ENCODE measurements at places on chromosomes 11 and 22.

DNA sequence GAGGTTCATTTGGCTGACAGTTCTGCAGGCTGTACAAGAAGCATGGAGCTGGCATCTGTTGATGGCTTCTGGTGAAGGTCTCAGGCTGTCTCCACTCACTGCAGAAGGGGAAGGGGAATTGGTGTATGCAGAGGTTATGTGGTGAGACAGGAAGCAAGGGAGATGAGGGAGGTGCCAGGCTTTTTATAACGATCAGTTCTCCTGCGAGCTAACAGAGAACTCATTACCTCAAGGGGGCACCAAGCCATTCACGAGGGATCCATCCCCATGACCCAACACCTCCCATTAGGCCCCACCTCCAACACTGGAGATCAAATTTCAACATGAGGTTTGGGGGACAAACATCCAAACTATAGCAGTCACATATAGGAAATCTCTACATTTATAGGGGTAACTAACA is 38.7 kb upstream of the E2F8 start:
- DNase-seq, result no peak

GRCh38 chr11:1071571-1072115 is 3.0 kb upstream of the MUC2 start:
- no peak for DNase-seq

GRCh38 chr11:61076506-61077304 is 25.6 kb upstream of the CD5 start:
- DNase-seq, result no peak

- DNase-seq, result no peak
Observed at GRCh38 chr22:44465563-44465962, 32.5 kb downstream of the RTL6 start.

GRCh38 chr22:36258701-36259614 is 6.0 kb downstream of the APOL1 start:
- no peak for DNase-seq

GRCh38 chr22:35478633-35479107 is 62.0 kb upstream of the RASD2 start:
- no peak for DNase-seq

DNA sequence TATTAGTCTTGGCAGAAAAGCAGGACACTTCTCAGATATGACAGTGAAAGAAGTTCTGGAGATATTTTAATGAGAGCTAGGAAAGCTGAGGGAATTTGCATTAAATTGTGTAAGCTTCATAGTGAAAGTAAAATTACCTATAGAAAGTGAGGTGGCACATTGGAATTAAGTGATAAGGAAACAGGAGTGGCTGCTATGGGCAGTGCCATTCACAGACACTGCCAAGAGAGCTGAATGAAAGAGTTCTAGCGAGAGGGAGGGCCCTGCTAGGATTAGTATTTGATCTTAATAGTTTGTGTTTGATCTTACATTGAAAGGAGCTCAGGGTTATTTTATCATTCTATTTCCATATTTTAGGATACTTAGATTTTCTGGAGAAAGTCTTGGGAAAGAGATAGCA is 351.9 kb downstream of the DDX10 start:
- DNase-seq, result no peak

- no peak for DNase-seq
Observed at GRCh38 chr22:42111798-42112197, 18.8 kb downstream of the CYP2D6 start.

- DNase-seq, result no peak
Observed at GRCh38 chr11:2912498-2912897, 16.7 kb downstream of the PHLDA2 start.

DNA sequence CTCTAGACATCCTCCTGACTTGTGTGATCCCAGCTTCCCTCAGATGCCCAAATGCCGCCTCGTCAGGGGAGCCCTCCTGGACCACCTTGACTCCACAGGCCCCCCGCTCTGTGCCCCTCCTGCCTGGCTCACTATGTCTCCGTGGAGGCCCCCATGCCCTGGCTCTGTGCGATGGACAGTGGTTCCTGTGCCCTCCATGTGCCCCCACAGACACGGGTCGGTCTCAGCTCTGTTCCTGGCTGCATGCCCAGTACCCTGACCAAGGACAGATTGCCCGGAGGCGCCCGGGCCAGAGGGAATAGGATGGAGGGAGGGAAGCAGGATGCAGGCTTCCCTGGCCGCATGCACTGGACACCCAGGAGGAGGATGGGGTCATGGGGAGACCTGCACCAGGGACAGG is 1274.6 kb downstream of the BRD1 start:
- DNase-seq, result no peak

- DNase-seq, result no peak
Observed at GRCh38 chr11:36065436-36065835, 121.6 kb downstream of the LDLRAD3 start.

- no peak for DNase-seq
Observed at GRCh38 chr22:35883031-35883620, 145.5 kb downstream of the RBFOX2 start.

DNA sequence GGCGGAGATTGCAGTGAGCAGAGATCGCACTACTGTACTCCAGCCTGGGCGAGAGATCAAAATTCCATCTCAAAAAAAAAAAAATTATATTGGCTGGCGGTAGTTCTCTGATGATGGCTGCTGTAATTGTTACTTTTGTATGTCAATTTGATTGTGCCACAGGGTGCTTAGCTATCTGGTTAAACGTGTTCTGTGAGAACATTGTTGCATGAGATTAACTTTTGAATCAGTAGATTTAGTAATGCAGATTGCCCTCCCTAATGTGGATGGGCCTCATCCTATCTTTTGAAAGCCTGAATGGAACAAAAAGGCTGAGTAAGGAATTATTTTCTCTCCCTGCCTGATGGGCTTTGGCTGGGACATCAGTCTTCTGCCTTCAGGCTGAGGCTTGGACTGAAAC is 654.2 kb downstream of the OPCML start:
- no peak for DNase-seq

GRCh38 chr11:7222619-7223018 is 29.1 kb upstream of the SYT9 start:
- no peak for DNase-seq

- DNase-seq, result no peak
Observed at GRCh38 chr11:6350486-6350885, 30.2 kb upstream of the CAVIN3 start.

GRCh38 chr22:26066534-26066933 is 102.7 kb upstream of the SEZ6L start:
- DNase-seq, result no peak

- DNase-seq, result no peak
Observed at GRCh38 chr22:43293655-43294392, 49.3 kb downstream of the SCUBE1 start.

DNA sequence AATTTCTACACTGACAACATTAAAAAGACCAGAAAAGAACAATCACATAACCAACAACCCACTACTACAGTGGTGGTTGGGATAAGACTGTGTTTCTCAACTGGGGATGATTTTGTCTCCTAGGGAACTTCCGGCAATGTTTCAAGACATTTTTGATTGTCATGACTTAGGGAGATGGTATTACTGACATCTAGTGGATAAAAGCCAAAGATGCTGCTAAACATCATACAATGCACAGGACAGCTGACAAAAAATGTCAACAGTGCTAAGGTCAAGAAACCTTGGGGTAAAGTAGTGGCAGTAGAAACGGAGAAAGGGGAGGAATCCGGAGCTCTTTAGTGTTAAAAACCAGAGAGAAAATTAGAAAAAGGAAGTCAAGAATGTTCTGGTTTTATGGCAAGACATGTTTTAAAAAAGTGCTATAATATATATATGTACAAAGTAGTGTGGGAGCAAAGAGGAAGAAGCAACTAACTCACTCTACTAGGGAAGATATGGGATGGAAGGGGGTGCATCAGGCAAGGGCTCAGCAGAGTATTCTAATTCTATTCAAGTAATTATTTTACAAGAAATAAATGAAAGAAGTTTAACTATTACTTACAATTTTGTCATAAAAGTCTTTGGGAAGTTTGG is 37.2 kb downstream of the CKAP5 start:
- no peak for DNase-seq

GRCh38 chr22:46145361-46145851 is 4.9 kb upstream of the PPARA start:
- DNase-seq, result no peak

- DNase-seq, result no peak
Observed at GRCh38 chr11:32141745-32142546, 51.1 kb downstream of the RCN1 start.

DNA sequence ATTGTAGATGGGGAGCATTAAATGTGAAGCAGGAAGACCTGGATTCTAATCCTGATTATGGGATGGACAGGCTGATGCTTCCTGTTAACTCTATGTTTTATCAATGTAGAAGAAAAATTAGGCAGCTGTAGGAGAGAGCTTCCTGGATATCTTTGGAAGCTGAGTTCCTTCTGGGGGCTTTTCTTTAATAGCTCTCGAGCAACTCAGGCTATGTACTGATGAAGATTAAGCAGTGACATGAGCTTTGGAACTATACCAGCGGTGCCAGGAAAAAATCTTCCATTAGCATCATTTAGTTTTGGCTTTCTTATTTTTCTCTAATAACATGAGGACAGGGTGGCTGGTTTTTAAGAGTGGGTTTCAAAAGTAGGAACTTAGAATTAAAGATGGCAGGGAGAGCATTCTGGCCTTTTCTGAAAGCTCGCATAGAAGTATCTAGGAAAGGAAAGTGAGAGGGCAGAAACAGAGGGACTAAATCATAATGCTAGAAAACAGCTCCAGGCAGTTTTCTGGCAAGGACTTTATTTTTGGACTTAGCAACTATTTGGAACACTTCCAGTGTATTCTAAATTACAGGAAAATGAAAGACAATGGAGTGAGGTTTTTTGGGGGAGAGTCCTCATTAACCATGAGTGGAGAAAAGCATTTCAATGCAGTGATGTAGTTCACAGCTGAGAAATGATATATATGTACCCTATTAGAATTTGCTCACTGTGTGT is 69.2 kb upstream of the RRM1 start:
- no peak for DNase-seq

GRCh38 chr11:116867619-116868018 is 30.2 kb upstream of the APOA1 start:
- no peak for DNase-seq

GRCh38 chr11:130721736-130722135 is 194.5 kb downstream of the SNX19 start:
- DNase-seq, result no peak

DNA sequence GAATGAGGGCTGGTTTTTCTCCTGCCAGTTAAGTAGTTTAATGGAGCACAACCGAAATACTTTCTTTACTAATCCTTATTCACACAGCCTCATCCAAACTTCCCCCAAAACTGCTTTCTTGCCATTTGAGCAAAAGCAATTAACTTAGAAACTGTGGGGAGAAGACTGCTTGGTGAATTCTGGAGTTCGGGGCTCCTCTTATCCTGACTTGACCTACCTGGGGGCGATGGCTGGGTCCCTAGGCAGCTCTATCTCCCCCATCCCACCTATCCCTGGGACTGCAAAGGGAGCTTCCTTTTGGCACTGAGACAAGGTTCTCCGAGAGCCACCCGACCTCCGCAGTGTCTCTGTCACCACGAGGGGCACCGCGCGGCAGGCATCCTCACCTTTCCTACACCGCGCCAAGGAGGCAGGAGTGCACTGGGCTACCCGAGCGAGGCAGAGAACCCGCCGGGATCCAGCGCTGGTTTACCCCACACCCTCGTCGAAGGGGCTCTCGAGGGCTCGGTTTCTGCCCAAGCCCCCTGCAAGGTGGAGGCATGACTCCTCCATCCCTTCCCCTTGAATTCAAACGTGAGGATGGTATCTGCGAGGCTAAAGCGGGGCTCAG is 759 bp downstream of the DESI1 start:
- DNase-seq, result no peak

DNA sequence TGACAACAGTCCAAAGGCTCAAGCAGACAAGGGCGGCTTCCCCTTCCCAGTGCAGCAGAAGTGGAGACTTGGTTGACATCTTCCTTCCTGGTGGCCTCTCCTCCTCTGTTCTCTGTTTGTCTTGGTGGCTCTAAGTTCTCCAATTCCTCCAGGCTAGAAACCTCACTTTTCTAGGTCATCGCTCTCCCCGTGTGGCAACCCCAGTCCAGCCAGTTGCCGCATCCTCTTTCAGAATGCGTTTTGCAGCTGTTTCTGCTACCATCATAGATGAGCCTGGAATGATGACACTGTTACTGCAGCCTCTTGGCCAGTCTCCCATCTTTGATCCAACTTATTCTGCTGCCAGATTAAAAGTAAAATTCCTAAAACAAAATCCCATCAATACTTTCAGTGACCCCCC is 201.5 kb downstream of the TRIM29 start:
- no peak for DNase-seq

DNA sequence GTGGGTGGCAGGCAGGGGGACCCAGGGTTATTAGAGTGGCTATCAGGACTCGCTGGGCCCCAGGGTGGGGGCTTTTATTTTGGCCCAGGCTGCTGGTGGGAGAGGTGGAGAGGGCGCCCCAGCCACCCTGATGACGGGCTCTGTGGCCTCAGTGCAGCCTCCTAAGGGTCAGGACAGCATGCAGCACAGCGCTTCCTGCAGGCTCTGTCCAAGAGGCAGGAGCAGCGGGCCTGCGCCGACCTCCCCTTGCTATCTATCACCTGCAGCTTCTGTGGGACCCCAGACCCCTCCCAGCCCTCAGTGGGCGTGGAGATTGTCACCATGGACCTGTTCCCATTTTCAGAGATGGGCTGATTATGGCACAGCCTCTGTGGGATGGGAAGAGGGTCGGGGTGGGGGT is 54.3 kb upstream of the PPARA start:
- no peak for DNase-seq

DNA sequence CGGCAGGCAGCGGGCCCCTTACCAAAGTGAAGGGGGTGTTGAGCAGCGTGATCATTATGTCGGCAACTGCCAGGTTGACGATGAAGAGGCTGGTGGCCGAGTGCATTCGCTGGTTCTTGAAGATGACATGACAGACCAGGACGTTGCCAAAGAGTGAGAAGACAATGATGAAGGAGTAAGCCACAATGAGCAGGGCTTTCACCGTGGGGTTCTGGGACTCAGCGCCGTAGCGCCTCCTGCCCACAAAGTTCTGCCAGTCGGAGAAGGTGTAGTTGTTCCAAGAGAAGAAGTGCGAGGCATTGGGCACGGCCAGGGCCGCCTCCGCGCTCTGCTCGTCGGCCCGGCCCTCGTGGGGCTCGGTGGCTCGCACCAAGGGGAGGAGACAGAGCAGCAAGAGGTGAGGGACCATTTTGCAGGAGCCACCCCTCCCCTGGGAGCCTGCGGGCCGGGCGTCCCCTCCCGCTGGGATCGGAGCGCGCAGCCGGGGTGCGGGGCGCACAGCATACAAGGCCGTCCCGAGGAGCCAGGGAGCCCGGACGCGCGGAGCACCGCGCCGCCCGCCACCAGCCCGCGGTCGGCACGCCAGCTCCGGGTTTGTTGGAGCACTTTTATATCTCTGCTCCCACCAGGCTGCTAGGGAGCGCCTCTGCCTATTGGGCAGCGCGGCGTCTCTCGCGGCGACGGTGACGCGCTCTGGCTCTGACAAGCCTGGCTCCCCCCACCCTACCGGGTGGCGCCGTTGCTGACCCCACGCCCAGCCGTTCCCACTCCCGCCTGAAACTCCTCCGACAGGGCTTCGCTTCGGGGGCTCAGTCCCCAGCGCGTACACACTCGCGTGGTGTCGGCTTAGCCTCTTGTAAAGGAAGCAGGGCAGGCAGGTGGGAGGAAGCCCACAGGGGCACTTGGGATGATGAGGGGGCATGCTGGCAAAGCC is at the start of gene GPR83:
Gene GPR83, minus strand, starts transcription at position 581 of the 934 bp plus-strand sequence. Its CDS starts 172 bp downstream, at position 409.
- no peak for DNase-seq

GRCh38 chr11:69563946-69564775 is 76.8 kb upstream of the CCND1 start:
- no peak for DNase-seq

All from omental fat pad (tissue), 4 donors.